Bone marrow (tissue), 2 donors: ENCODE measurements at places on chromosomes 6 and 20.
A peak's percentile ranks its signal among the peaks of the same experiment; 100 is the strongest.

- DNase-seq: no peak
Measured at GRCh38 chr6:81889377-81890053, 137.0 kb upstream of the TENT5A start.

DNA sequence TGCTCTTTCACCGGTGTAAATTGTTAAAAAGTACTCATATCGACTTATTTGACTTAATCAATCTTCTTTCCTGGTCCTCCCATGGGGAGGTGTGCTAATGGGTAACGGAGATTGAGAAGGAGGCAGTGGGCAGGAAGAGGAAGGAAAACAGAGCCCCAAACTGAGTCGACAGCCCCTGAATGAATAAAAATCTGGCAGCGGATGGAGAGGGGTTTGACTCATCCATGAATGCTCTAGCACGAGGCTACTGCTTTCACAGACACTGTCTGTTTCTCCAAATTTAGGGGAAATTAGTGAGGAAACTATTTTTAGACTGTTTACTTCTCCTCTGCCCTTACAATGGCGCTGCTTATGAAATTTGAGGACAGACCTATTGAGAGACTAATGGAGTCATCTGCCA, 142.2 kb upstream of the ATXN1 start:
- DNase-seq: no peak

GRCh38 chr6:126661646-126662045, 321.7 kb downstream of the CENPW start:
- no peak for DNase-seq

GRCh38 chr6:71349395-71349794, 60.8 kb downstream of the OGFRL1 start:
- DNase-seq: peak; percentile 15

GRCh38 chr20:53487461-53488200, 106.0 kb downstream of the ZNF217 start:
- no peak for DNase-seq

GRCh38 chr20:54680872-54681619, 205.7 kb downstream of the DOK5 start:
- peak; percentile 21 for DNase-seq
